Fibroblast of skin of left biceps (primary cell): ENCODE measurements at places on chromosomes 1 and 21.
A peak's percentile ranks its signal among the peaks of the same experiment; 100 is the strongest.

GRCh38 chr21:45333583-45334121 lies 46.0 kb upstream of the POFUT2 start:
- peak; percentile 23 for DNase-seq

GRCh38 chr1:27049607-27050006 lies 37.0 kb upstream of the TENT5B start:
- no peak for DNase-seq

DNA sequence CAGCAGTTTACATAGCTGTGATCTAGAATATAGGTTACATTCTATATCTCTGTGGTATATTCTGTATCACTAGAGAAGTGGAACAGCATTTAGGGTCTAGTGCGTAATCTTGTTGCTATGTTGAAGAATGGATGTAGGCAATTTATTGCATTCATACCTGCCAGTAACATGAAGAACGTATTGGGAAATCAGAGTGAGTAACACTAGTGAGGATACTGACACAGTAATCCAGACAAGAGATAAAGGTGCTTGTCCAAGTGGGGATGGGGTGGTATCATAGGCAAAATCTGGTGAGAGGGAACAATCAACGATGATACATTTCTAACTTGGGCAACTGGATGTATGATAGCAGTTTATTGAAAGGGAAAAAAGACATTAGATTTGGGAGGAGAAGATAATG lies 9.8 kb downstream of the PPP2R5A start:
- DNase-seq = no peak

DNA sequence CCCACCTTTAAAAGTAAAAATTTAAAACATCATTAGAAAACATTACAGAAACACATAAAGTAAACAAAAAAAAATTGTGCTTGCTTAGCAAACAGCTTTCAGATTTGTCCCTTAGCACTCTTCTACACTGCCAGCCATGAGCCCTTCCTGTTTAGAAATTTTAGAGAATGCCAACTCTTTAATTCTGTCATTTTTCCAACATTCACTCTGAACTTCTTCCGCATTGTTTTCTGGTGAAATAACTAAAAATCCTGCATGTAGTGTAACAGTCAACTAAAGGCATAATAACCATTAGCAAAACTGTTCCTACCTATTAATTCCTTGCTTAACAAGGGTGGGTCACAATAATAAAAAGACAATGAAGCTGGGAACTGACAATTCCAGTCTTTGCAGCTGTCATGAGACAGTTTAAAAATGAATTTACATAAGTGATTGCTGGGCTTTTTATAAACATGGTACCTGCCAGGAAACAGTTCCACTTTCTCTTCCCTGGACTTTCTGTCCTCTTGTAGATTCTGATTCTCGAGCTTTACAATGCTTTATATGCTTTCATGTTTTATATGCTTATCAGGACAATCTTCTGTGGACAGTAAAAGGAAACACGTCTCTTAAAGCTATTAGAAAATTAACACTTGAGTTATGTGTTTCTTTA lies 19.0 kb downstream of the GNG12 start:
- no peak for DNase-seq

- no peak for DNase-seq
Observed at GRCh38 chr1:61294930-61295329, 212.6 kb downstream of the NFIA start.

DNA sequence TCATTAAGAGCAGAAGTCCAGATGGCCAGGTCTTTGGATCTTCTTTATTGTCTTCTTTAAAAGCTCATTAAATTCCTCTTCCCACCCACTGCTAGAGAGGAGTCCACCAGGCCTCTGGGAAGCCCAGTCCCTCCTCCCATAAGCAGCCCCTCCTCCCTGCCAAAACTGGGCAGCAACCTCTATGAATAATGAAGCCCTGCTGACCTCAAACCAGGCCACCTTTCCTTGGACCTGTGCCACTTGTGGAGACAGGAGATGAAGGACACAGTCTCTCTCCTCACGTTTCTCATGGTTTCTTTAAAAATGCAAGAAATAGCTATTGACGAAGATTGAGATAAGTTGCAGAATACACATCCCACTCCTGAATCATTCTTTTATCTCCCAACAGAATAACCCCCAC lies 112.8 kb downstream of the EDEM3 start:
- DNase-seq = no peak

DNA sequence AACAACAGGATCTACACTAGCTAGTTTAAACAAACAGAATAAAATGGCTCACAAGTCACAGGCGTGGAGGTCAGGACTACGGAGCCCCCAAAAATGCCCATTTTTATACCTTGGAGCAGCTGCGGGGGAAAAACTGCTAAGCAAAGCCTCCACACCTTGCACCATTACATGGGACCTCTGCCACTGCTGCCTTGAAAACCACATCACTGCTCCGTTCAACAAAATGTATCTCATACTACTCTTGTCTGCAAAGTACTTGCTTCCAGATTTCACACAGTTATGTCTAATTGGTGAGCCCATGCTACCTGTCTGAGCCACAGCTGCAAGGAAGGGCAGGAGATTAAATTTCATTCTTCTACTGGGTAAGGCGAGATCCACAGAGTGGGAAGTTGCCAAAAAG lies 24.4 kb downstream of the MRPL39 start:
- no peak for DNase-seq
